ENCODE measurements at places on chromosomes 5 and 9. TPM values are rescaled to one million over a fixed set of nuclear protein-coding genes. Genes with fewer than 3 reads are reported as not detected.

NTNG2 gene
- 1.0 TPM for total RNA-seq

SHB gene
- total RNA-seq, result 42.6 TPM

- DNase-seq, result no peak
Observed at GRCh38 chr5:5387192-5387591, 35.3 kb upstream of the ICE1 start.

DNA sequence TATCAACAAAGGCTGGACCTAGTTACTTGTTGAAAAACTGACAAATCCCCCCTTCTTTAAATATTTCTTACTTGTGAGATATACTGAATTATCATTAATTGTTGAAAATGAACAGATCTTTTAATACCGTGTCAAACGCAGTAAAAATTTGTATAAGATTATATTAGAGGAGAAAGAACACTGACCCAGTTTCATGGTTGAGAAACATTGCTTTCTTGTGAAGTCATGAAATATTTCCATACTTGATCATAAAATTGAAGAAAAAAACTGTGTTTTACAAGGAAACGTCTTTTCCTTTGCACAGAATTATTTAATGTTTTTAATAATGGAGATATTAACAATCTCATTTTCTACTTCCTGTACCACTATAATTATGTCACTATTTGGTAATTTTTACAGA is 45.8 kb downstream of the MOCS2 start:
- DNase-seq, result no peak

GRCh38 chr5:102959055-102959454 is 160.9 kb downstream of the GIN1 start:
- DNase-seq, result no peak

DNA sequence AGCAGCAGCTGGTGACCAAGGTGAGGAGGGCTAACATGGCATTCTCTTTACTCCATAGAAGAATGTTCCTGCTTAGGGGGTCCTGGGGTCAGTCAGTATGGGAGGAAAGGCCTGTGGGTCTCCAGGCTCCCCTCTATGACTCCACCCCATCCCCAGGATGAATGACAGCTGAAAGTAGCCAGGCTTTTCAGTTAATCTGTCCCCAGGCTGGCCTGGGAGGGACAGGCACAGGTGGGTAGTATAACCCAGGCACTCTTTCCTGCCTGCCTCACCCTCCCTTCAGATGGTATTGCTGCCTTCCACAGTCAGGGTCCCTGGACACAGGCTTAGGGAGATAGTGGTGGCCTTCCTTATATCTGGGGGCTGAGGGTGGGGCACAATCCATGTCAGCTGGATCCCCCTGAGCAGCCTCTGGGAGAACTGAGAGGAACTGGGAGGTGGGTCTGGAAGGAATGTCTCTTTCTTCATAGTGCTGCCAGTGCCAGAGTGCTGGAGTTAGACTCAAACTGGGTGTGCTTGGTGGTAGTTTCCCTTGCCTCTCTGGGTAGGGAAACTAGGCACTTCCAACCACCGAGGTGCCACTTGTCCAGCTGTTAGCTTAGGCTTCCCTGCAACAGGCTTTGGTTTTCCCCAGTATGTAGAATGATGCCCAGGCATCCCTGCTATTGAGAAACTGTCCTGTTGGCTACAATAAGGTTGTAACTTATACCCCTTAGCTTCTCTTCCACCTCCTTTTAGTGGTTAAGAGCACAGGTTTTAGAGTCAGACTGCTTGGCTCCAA is 27.8 kb downstream of the LARP1 start:
- no peak for DNase-seq

Measured in lower leg skin (tissue), 4 donors.